Body of pancreas (tissue), 4 donors: ENCODE measurements at places on chromosomes 7 and 10. TPM values are rescaled to one million over a fixed set of nuclear protein-coding genes. Genes with fewer than 3 reads are reported as not detected.

DNA sequence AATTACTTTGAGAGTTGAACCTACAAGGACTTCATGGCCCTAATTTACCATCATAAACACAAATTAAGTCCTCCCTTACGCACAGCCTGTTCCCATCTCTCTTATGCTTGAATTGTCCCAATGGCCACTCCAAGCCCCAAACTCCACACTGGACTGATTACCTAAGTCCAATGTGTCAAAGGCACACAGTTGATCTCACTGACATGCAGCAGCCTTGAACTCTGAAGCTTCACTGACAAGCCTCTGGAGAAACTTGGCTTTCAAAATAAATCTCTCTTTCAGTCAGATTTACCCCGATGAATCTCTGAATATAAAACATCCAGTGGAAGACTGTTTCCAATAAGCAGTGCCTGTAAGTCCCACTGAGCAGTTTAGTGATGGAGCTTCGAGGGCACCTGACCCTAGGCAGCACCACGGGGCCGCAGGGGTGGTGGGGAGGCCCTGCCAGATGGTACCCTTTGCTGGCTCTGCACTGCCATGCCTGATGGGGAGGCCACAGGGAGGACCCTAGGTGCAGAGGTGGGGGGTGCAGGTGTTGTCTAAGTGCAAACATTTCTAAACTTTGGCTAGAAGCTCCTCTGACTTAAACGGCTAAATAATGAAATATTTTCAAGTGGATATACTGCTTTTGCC lies 3.3 kb upstream of the MAT1A start:
- no peak overlapping the region for H3K27ac ChIP-seq
- no peak for DNase-seq
- peaks cover 24% of the 10 kb centered on the region for H3K4me1 ChIP-seq
- no peaks in the 10 kb centered on the region for H3K36me3 ChIP-seq

GRCh38 chr7:20327055-20327454 lies 3.6 kb upstream of the ITGB8 start:
- no peak overlapping the region for H3K27ac ChIP-seq
- H3K4me3 ChIP-seq = no peak overlapping the region
- H3K36me3 ChIP-seq = no peaks in the 10 kb centered on the region
- H3K27me3 ChIP-seq = no peaks in the 10 kb centered on the region
- DNase-seq = no peak
- peaks cover 29% of the 10 kb centered on the region for H3K4me1 ChIP-seq

DNA sequence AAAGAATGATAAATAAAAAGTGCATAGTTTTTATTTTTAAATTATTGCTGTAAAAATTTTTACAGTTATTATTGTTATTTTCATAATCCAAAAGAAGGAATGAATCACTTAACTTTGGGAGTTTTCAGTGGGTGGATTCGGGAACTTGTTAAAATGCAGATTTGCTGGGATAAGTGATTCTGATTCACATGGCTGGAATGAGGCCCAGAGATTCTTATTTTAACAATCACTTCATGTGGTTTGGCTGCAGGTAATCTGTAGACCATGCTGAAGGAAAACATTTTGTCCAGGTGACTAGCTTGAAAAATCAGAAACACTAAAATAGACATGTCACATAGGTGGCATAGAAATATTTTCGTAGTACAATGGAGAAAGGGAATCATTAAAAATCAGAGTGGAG lies 13.9 kb downstream of the CROT start:
- no peak for DNase-seq
- H3K4me3 ChIP-seq = no peak overlapping the region
- H3K4me1 ChIP-seq = no peaks in the 10 kb centered on the region
- no peaks in the 10 kb centered on the region for H3K27me3 ChIP-seq

Gene SMNDC1
- total RNA-seq = 7.6 TPM

Gene AOC1
- total RNA-seq = not detected

DNA sequence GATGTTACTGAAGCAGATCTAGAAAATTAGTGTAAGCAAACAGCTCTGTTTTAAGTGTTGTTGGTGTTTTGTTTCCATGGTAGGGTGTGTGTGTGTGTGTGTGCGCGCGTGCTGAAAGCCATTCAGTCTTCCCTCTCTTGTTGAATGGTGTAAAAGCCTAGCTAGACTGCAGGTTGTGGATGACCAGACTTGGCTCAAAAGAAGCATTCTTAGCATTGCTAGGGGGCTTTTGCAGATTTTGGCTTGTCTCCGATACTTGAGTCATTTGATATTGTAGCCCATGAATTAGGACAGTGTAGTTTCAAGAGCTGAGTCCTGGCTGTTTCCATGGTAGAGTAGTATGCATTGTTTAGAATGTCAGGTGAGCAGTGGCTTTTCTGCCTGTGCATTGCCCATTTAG lies 99.1 kb downstream of the SND1 start:
- no peak for DNase-seq
- no peak overlapping the region for H3K4me3 ChIP-seq
- H3K4me1 ChIP-seq = peaks cover 20% of the 10 kb centered on the region
- no peaks in the 10 kb centered on the region for H3K27me3 ChIP-seq
- no peak overlapping the region for H3K27ac ChIP-seq

Gene CUBN
- total RNA-seq = 3.6 TPM
